ENCODE measurements at places on chromosomes 13 and 19. TPM values are rescaled to one million over a fixed set of nuclear protein-coding genes. Genes with fewer than 3 reads are reported as not detected.

DNA sequence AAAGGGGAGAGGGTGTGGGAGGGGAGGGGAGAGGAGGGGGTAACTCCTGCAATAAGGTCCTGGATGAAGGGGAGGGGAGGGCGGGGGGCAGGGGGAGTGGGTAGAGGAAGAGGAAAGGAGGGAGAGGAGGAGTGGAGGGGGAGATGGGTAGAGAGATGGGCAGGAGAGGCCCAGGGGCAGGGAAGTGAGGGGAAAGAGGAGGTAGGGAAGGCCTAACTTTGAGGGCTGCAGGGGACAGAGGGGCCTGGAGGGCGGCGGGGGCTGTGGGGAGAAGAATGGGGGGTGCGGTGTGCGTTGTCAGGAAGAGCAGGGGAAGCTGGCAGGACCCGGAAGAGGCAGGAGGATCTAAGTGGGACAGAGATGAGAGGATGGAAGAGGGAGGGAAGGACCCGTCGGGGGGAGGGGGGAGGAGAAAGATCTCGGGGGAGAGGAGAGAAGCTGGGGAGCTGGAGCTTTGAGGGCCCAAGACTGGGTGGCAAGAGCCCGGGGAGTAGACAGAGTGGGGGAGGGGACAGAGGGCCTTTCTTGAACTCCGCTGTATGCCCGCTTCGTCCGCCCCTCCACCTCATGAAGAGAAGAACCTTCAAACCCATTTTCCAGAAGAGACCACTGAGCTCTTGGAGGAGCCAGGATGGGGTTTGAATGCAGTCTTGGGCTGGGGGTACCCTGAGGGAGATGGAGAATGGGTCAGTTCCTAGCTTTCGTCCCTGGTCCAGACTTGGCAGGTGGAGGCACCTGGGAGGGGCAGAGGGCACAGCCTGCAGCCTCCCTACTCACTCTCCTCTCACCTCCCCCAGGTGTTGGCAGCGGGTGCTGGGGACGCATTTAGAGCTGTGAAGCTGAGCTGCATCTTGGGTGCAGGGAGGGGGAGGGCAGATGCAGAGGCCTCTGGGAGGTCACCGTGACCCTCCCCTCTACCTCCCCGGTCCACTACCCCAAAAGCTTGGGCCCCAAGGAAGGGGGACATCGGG is 778 bp upstream of the LRRC4B start:
- DNase-seq: no peak

DNA sequence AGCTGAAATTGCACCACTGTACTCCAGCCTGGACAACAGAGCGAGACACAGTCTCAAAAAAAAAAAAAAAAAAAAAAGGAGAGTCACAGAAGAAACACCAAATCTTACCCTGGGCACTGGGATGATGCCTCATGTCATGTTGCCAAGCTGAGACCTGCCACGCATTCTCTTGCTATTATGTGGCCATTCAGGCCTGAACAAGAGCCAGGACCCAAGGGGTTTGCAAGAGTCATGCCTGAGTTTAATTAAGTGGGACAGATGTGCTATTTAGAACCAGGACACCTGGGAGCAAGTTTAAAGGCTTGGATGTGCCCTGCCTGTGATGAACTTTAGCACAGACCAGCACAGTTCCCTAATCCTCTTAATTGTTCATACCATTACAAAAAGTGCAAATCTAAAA is 9.8 kb downstream of the PNMA8A start:
- no peak for DNase-seq

DNA sequence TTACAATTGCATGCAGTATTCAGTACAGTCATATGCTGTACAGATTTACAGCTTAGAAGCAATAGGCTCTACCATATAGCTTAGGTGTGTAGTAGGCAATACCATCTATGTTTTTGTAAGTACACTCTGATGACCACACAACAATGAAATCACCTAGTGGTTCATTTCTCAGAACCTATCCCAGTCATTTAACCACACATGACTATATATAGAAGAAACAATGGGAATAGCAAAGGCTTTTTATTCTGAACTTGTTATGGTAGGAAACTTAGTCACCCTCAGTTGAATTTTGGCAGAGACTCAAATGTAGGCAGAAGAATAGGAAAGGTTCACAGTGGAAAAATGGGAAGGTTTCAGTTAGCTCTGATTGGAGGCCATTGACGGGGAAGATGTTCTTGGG is 1075.1 kb upstream of the MIR17HG start:
- DNase-seq: no peak

DNA sequence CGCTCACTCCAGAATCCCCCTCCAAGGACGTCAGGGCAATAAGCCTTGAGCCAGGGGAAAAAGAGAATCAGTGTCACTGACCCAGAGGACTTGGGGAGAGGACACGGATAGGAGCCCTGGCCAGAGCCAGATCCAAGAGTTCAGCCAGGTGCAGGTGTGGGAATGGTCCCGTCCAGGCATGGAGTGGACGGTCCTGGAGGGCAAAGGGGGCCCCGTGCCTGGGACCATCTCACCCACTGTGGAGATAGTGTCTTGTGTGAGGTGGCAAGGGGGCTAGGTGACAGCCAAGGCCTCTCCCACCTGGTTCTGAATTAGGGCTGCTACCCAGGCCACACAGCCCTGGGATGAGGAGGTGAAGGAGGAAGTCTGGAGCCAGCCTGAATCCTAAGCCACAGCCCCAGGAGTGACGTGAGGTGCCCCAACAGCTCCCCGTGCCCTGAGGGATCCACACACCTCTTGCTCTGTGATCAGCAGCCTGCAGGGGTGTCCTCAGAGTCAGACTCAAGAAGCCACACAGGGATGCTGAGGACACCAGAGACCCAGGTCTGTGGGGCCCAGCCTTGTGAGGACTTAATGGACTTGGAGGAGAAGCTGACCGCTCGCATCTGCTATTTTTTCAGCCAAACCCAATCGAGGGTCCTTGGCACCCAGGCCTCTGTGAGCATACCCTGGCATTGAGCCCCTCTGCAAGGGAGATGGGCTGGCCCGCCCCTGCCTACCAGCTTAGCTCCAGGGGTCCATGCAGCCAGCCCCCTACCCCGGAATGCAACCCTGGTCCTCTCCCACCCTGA is 16.4 kb upstream of the ZNF14 start:
- no peak for DNase-seq

DNA sequence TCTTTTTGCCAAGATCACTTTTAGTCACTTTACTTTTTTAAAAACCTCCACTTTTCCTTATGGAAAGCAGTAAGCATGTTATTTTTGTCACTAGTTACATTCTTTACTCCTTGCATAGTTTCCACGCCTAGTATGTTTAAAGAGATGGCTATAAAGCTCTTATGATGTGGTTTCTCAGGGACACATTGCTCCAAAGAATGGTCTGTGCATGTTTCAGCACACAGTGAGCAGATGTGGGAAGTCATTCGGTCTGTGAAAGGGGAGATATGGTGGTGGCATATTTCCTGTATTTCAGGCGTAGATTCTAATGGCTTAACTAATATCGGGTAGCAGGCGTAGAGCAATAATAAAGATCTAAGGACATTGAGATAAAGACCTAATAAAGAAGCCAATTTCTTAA is 180.7 kb downstream of the SLITRK6 start:
- no peak for DNase-seq

DNA sequence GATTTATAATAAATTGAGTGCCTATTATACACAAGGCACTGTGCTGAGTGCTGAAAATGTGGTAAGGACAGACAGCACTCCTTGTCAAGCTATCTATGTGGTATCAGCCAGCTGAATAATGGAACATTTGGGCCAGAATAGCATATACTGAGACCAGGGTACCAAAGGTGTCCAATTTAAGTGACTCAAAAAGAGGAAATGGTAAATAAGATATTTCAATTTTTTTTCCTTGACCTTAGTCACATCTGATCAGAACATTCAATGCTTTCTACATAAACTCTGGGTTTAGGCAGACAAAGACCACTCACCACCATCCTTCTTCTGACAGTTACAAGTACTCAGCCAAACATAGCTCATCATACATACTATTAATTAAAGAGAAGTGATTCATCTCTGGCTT is 43.2 kb downstream of the RCBTB2 start:
- DNase-seq: no peak

- no peak for DNase-seq
Measured at GRCh38 chr19:49387936-49388372, at the start of gene KASH5. KASH5 (plus strand) TSS chr19:49388249; CDS start chr19:49390884, 2,635 bp downstream.

- DNase-seq: no peak
Measured at GRCh38 chr13:50456111-50456510, 387.4 kb downstream of the DLEU7 start.

- no peak for DNase-seq
Measured at GRCh38 chr13:79727086-79727485, 246.1 kb downstream of the NDFIP2 start.

DNA sequence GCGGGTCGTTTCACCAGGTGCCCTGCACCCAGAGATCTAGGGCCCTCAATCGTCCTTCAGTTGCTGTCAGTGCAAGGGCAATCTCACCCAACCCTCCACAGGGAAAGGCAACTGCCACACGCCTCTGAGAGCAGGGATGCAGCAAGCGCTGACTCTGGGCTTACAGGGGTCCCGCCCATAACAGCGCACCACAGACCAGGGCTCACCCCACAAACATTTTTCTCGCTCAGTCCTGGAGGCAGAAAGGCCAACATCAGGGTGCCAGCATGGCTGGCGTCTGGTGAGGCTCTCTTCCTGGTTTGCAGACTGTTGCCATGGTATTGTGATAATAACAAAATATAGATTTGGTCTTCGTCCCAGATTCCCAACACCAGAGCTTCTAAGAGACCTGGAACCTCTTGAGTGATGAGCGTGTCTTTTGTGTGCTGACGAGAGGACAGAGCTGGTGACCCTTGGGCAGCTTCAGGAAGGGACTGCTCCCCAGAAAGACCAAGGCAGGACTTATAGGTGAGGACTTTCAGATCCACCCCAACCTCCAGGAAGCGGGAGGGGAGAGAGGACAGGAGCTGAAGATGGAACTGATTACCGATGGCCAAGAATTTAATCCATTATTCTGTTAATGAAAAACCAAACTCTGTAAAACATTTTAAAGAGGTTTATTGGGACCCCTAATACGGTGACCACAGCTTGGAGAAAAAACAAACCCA is 51.3 kb downstream of the C13orf46 start:
- peak; percentile 63 for DNase-seq

- no peak for DNase-seq
Measured at GRCh38 chr13:112943309-112944125, 25.5 kb upstream of the MCF2L start.

IGFL1 gene
- total RNA-seq: not detected

ZNF667 gene
- total RNA-seq: not detected

VAV1 gene
- total RNA-seq: not detected

SLITRK1 gene
- 0.21 TPM for total RNA-seq

NEK5 gene
- not detected for total RNA-seq

ZNF773 gene
- 8.4 TPM for total RNA-seq

ZNF729 gene
- total RNA-seq: not detected

APOC1 gene
- 3.3 TPM for total RNA-seq

Measured in osteocyte (in vitro differentiated cells).